ENCODE measurements at places on chromosomes 11 and 22.

DNA sequence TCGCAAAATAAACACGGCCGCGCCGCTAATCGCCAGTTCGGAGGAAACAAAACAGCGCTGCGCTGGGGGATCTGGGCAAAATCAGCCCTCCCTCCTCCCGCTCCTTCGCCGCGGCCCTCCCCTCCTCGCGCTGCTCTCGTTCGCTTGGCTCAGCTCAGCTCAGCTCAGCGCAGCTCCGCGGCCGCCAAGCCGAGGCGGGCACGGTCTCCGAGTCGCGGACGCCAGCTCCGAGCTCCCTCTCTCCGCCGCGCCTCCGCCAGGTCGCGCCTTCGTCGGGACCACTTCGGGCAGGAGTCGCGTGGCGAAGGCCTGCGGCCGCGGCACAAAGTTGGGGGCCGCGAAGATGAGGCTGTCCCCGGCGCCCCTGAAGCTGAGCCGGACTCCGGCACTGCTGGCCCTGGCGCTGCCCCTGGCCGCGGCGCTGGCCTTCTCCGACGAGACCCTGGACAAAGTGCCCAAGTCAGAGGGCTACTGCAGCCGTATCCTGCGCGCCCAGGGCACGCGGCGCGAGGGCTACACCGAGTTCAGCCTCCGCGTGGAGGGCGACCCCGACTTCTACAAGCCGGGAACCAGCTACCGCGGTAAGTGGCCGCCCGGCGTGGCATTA lies at the start of gene SPON1:
SPON1 (plus strand) TSS at position 162 of the 607 bp plus-strand sequence; CDS start at position 344, 182 bp downstream.
- H3K27ac ChIP-seq = no peak within 1 kb of the TSS
- peaks cover 6% of the 10 kb centered on the region for H3K27me3 ChIP-seq
- no peaks in the 10 kb centered on the region for H3K36me3 ChIP-seq
- H3K4me1 ChIP-seq = peaks cover 3% of the 10 kb centered on the region
- H3K4me3 ChIP-seq = peak within 1 kb of the TSS; percentile 45

- DNase-seq = no peak
- H3K4me1 ChIP-seq = no peaks in the 10 kb centered on the region
- H3K27ac ChIP-seq = no peak overlapping the region
- no peaks in the 10 kb centered on the region for H3K36me3 ChIP-seq
These were observed 9.8 kb downstream of the THAP12 start for GRCh38 chr11:76371170-76371569.

DNA sequence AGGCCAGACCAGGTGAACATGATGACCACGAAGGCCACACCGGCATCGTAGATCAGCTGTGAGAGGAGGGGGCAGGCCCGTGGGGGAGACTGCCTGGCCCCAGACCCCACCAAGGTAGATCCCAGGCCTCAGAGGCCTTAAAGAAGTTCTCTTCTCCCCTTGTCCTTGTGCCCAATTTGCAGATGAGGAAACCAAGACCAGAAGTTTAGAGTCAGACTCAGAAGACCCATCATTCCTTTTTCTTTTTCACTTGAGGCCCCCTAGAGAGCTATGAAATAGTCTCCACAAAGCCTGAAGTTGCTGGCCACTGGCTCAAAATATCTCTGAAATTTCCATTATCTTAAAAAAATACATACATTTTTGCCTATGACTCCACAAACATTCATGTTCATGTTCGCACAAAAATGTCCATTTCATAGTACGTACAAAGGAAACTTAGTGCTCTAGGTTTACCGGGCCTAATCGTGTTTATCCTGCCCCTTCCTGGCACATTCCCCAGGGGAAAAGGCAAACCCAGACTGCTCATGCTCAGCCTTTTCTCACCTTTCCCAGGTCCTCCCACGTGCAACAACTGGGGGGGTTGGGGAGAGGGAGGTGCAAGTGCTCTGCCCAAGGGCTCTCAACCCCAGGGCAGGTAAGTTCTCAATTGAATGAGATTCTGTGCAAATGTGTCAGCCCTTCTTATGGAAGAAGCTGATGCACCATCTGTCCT lies 19.2 kb downstream of the SLC43A1 start:
- H3K4me1 ChIP-seq = peaks cover 12% of the 10 kb centered on the region
- no peak overlapping the region for H3K27ac ChIP-seq
- DNase-seq = no peak

DNA sequence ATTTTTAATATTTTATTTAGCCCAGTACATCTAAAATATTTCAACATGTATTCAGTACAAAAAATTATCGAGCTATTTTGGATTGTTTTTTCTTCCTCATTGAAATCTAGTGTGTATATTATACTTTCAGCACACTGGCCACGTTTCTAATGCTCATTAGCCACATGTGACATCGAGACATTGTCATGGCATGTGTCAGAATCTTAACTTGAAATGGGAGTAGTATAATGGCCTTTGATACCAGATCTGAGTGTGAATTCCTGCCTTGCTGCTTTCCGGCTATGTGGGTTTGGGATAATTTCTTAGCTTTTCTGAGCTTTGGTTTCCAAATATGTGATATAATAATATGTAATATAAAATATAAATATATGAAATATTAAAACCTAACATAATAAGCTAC lies 54.3 kb downstream of the BCL2L13 start:
- no peaks in the 10 kb centered on the region for H3K36me3 ChIP-seq
- H3K4me1 ChIP-seq = no peaks in the 10 kb centered on the region
- H3K27ac ChIP-seq = no peak overlapping the region
- H3K27me3 ChIP-seq = no peaks in the 10 kb centered on the region

- H3K27me3 ChIP-seq = no peaks in the 10 kb centered on the region
- H3K36me3 ChIP-seq = peaks cover 2% of the 10 kb centered on the region
- H3K4me1 ChIP-seq = no peaks in the 10 kb centered on the region
- no peak overlapping the region for H3K27ac ChIP-seq
- H3K4me3 ChIP-seq = no peak overlapping the region
These were observed 28.4 kb downstream of the FADS3 start for GRCh38 chr11:61862714-61863547.

- H3K27me3 ChIP-seq = no peaks in the 10 kb centered on the region
- H3K27ac ChIP-seq = no peak overlapping the region
- no peak overlapping the region for H3K4me3 ChIP-seq
- H3K4me1 ChIP-seq = no peaks in the 10 kb centered on the region
These were observed 798.2 kb downstream of the CNTN5 start for GRCh38 chr11:99818991-99819390.

DNA sequence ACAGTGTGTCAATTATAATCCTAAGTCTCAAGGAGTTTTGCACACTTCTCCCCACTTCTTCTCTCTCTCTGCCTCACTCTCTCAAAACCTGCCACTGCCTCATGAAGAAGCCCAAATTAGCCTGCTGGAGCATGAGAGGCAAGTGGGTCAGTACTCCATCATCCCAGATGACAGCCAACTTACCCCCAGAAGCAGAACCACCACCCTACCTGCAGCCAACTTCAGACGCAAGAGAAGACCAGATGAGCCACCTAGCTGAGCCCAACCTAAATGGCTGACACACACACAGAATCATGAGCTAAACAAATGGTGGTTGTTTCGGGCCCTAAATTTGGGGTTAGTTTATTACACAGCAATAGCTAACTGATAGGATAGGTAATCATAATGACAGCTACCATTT lies 61.2 kb downstream of the CD82 start:
- H3K27ac ChIP-seq = no peak overlapping the region
- H3K27me3 ChIP-seq = no peaks in the 10 kb centered on the region
- no peaks in the 10 kb centered on the region for H3K36me3 ChIP-seq
- no peaks in the 10 kb centered on the region for H3K4me1 ChIP-seq
- DNase-seq = no peak

- no peak for DNase-seq
- H3K36me3 ChIP-seq = no peaks in the 10 kb centered on the region
- no peak overlapping the region for H3K27ac ChIP-seq
- no peak overlapping the region for H3K4me3 ChIP-seq
These were observed 17.4 kb upstream of the DDX17 start for GRCh38 chr22:38523479-38523878.

- no peaks in the 10 kb centered on the region for H3K36me3 ChIP-seq
- no peaks in the 10 kb centered on the region for H3K4me1 ChIP-seq
- peak; percentile 51 for DNase-seq
- H3K27me3 ChIP-seq = no peaks in the 10 kb centered on the region
- H3K4me3 ChIP-seq = peak overlapping the region; percentile 58
- peak overlapping the region; percentile 81 for H3K27ac ChIP-seq
These were observed 1.0 kb downstream of the SMCO4 start for GRCh38 chr11:93541884-93542810.

DNA sequence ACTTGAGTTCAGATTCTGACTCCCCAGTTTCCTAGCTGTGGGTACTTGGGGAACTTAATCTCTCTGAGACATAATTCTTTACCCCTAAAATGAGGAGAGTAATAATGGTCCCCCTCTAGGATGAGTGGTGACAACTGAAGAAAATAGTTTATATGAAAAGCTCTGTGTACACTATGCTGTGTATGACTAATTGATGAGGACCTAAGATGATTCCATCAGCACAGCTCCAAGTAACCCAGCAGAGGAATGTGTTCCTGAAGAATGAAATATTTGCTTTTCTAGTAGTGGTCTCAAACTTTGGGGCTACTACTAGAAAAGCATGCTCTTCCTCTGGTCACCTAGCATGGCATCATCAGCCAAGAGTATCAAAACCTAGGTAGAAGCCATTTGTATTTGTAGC lies 217.3 kb upstream of the NARS2 start:
- H3K27ac ChIP-seq = no peak overlapping the region
- DNase-seq = no peak
- H3K4me3 ChIP-seq = no peak overlapping the region
- no peaks in the 10 kb centered on the region for H3K4me1 ChIP-seq
- no peaks in the 10 kb centered on the region for H3K27me3 ChIP-seq

DNA sequence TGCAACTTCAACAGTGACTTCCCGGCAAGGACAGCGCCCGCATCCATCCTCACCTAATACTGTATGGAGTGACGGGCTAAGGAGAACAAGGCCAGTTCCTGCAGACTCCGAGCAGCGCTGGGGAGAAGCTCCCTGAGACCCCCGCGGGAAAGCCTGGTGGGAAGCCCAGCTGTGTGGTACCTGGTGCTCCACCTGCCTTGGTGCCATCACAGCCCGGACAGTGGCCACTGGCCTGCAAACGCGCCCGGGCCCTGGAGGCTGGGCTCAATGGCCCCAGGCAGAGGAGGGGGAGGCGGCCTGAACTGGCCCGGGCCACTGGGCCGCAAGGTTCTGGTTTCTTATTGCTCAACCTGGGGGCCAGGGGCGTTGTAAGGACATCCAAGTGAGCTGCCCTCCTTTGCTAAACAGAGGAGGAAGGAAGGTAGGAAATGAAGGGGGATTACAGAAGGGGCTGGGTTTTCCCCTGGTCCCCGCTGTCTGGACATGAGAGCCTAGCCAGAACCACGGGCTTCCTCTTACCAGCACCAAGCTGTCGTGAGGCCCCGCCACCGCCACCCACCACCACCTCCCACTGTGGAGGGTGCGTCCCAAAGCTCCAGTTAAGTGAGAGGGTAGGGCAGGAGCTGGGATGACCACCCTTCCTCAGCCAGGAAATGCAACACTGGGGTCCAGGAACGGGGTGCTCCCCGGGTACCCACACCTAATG lies 8.5 kb upstream of the CDC42BPG start:
- peaks cover 8% of the 10 kb centered on the region for H3K36me3 ChIP-seq
- H3K4me1 ChIP-seq = no peaks in the 10 kb centered on the region
- no peak overlapping the region for H3K4me3 ChIP-seq
- DNase-seq = no peak
- no peak overlapping the region for H3K27ac ChIP-seq
